ENCODE measurements at places on chromosomes 3 and 15.

GRCh38 chr3:168091302-168091858 lies 4.3 kb downstream of the GOLIM4 start:
- DNase-seq, result no peak

DNA sequence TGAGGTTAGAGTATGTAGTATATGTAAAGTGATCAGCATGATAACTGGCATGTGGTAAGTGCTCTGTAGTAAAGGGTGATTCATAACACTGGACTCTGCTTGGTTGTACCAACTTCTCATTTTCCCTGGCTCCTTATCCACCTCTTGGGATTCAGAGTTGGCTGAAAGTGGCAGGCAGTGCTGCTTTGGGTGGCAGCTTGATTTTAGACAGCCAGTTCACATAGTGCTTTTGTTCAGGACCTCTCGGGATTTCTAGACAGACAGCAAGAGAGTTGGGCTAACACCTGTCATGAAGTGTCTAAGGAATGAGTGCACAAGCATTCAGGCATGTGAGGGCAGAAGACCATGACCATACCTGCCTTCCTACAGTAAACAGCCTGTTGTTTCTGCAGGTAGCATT lies 69.0 kb downstream of the RBM6 start:
- no peak for DNase-seq

- no peak for DNase-seq
These were observed 222.9 kb downstream of the DTWD1 start for GRCh38 chr15:49843725-49844124.

DNA sequence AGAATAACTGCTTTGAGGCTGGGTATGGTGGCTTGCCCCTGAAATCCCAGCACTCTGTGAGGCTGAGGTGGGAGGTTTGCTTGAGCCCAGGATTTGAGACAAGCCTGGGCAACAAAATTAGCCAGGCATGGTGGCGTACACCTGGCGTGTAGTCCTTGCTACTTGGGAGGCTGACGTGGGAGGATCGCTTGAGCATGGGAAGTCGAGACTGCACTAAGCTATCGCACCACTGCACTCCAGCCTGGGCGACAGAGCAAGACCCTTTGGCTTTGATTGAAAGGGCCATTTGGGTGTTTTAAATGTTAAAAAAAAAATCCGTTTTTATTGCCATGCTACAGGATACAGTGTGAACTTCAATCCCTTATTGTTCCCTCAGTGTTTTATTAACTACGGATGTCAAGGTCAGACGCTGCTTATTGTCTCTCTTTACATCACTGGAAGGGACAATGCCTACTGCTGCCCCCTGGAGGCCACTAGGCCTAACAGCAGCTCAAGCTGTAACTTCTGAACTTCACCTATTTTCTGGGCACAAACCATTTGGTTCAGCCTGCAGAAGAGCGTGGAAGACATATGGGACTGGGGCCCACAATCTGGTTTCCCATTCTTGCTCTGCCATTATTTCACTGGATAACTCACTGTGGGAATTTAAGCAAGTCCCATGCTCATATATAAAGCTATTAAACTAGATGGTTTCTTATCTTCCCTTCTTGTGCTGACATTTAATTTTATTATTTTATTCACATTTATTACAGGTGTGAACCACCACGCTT lies 15.3 kb upstream of the IREB2 start:
- DNase-seq, result no peak

- DNase-seq, result no peak
These were observed 54.6 kb downstream of the PLD1 start for GRCh38 chr3:171755656-171756055.

DNA sequence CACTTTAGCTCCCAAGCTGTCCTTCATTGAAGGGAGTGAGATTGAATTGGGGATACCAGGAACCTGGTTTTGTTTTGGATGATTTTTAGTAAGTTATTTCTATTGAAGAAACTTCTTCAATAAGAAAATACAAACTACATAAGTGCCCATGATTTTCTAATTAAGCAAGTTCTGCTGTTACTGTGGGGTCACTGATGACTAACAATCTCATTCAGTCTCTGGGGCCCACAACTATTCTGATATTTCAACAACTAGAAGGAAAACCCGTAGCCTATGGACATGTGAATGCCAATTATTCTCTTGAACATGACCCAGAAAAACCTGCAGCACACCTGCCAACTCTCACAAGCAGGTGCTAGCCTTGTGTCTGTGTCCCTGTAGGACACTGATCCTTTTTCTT lies 184.6 kb downstream of the DCLK3 start:
- no peak for DNase-seq

GRCh38 chr3:74845081-74845480 lies 230.6 kb upstream of the CNTN3 start:
- DNase-seq, result no peak

DNA sequence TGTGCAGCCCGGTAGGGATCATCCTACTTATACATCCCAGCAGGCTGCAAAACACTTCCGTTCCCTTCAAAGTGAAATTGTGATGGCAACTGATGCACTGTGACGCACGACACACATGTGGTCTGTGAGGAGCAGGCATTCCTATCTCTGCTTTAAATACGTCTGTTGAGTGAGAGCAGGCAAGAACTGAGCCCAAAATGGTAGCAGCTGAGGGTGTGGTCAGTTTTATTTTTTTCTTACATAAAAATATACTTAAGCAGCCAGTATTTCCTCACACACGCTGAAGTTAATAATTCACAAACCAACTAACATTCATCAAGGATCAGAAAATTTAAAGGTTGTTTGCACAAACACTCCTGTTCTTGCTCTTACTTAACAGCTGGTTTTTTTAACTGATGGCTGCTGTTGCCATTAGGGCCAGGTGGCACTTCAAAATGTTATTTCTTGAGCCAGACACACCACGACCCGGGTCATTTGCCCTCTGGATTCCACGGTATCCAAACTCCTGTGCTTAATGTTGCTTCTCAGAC lies 23.9 kb downstream of the LRIG1 start:
- DNase-seq, result no peak

- DNase-seq, result no peak
These were observed 33.2 kb downstream of the IDH3A start for GRCh38 chr15:78182336-78182700.

DNA sequence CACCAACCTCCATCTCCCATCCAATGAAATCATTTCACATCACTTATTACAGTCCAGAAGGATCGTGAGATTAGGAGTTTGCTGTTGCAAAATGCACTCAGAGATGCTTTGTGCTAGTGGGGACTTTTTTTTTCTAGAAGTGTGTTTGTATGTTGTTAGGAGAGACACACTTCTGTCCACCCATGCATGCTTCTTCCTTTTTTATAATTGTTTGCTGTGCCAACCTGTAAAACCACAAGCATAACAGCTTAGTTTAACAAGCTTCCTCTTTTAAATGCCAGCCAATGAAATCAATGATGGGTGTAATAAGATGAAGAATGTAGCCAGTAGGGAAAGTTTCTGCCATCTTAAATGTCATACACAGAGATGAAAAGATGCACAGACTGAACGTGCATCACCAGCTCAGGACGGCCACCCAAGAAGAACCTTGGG lies 305.6 kb upstream of the STT3B start:
- peak; percentile 91 for DNase-seq

DNA sequence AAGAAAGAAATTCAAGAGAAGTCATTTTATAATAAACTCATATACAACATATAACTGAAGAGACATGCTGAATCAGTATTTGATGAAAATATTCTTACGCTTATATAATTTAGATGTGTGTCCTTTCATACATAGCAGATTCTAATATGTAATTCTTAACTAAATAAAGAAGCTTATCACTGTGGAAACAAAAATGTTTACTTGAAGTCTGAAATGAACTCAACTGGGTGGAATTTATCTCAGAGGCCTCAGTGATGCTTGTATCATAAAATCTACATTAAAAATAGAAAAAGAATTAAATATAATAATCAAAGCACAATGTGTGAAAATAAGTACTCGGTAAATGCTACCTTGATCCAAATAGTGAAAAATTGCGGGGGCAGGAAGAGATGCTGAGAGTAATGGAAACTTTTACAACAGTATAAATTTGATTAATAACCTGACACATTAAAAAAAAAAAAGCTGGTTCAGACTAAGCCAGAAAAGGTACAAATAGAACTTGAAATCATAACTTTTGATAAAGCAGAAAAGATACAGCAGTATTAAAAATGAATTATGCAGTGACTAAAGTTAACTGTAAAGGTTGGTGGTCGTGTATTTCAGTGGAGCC lies 12.0 kb upstream of the CBLB start:
- DNase-seq, result no peak

DNA sequence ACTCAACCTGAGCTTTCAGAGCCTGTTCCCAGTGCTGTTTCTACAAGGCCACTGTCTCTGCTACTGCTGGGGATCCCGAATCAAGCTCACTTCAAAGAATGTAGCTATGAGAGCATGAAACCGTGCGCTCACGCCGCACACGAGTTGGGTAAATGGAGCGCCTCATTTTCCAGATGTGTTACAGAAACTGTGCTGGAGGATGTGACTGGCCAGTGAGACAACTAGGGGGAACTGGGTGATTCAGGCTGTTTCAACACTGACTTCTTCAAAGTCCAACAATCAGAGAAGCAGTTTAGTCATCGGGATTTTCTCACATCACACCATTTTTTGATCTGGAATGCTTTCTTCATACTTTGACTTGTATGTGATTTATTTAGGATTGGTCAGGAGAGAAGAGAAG lies 3.5 kb downstream of the ZNF710 start:
- peak; percentile 66 for DNase-seq

GRCh38 chr3:72093270-72093991 lies 308.5 kb upstream of the PROK2 start:
- DNase-seq, result no peak

DNA sequence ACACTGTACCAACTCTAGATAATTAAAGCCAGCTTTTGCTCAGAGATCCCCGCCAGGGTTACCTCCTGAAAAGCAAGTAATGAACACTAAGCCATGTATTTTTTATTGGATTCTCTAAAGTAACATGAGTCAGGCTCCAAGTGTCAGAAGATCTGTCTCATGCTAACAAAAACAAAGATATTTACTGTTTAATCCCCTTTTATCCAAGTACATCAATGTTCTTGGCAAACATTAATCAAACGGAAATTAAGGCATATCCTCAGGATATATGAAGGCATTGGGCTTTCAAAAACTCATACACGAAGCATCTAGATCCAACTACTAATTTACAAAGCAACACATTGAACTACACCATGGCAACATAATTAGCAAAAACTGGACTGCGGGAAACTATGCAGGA lies 37.2 kb downstream of the MYO5A start:
- no peak for DNase-seq

DNA sequence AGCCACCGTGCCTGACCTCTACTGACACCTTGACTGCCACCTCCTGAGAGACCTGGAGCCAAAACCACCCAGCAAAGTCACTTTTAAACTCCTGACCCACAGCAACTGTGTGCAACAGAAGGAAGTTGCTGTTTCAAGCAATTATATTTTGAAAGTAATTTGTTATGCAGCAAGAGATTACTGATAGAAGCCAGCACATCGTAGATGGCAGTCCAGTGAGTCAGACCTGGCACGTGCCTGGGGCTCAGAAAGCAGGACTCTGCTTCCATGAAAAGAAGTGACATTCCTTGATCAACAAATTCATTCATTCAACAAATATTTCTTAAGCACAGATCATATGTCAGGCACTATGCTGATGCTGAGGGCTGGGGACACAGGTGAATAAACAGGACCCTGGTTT lies 5.7 kb upstream of the CSPG4 start:
- DNase-seq, result no peak

- no peak for DNase-seq
These were observed 114.1 kb downstream of the DCLK3 start for GRCh38 chr3:36650271-36650671.

DNA sequence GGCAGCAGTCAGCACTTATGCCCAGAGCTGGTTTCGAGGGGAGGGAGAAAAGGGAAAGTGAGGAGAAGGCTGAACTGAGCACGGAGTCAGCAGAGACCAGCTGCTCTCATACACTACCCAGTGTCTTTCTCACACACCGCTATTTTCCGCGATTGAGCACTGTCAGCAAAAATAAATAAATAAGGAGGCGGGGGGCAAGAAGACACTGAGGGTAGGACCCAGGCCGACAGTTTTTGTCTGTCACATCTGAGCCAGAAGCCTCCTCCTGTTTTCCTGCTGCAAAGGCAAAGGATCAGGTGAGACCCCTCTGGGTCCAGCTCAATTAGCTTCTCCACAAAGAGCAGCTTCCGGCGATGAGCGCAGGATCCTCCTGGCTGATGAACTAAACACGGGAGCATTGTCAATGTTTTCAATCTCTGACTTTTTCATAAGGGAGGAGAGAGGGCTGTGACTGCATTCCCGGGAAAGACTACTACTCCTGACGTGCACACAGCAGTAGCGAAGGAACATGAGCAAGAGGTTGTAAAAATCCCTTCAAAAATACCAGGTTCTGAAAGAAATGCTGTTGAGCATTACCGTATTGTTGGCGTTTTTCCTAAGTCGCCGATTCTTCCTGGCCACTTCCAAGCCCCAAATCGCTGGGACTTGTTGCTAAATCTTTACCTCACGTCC lies 1.3 kb downstream of the FRMD5 start:
- no peak for DNase-seq

GRCh38 chr15:82228750-82229149 lies 33.8 kb downstream of the EFL1 start:
- DNase-seq, result no peak

- no peak for DNase-seq
These were observed 16.4 kb downstream of the CCR1 start for GRCh38 chr3:46191730-46192129.

- DNase-seq, result no peak
These were observed 379.1 kb upstream of the PROK2 start for GRCh38 chr3:72163809-72164634.

GRCh38 chr3:133831966-133832801 lies 26.6 kb downstream of the SRPRB start:
- no peak for DNase-seq

DNA sequence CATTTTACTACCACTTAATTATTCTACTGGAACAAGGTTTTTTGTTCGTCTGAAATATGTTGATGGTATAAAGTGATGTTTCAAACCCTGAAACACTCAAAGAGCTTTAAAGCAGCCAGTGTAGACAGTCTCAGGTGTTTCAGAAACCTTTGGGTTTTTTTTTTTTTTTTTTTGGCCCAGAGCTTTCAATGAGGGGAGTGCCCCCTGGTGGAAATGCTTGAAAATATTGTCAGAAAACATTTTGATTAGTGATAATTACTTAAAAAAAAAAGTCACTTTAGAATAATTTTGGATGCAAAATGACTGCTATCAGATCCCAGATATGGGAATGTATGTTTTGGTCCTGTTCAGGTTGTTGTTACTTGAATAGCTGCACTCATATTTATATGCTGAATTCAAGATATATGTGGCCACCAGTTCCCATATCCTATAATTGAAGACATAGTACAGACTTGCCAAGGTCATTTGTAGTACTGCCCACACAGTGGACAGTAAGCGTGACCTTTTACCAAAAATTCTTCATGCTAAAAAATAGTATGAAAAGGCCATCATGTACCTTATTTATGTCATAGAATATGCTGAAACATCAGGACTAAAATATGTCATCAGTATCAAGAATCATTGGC lies 35.9 kb downstream of the SATB1 start:
- DNase-seq, result no peak

DNA sequence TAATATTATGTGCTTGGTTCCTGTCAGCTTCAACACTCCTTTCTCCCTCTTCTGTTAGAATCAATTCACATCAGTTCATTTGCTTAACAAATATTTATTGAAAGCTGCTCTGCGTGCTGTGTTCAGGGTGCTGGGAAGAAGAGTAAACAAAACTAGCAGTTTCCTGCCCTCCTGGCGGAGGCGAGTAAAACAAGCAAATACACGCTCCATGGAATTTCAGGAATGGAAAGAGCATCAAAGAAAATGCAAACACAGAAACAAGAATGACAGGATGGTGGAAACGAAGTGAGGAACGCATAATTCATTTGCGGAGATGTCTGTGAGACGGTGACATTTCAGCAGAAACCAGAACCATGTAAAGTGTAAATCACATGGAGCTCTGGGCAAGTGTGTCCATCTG lies 49.4 kb upstream of the SPTSSB start:
- no peak for DNase-seq

Measured in bone marrow (tissue), 2 donors.